ENCODE measurements at places on chromosomes 4 and X. TPM values are rescaled to one million over a fixed set of nuclear protein-coding genes. Genes with fewer than 3 reads are reported as not detected.

DNA sequence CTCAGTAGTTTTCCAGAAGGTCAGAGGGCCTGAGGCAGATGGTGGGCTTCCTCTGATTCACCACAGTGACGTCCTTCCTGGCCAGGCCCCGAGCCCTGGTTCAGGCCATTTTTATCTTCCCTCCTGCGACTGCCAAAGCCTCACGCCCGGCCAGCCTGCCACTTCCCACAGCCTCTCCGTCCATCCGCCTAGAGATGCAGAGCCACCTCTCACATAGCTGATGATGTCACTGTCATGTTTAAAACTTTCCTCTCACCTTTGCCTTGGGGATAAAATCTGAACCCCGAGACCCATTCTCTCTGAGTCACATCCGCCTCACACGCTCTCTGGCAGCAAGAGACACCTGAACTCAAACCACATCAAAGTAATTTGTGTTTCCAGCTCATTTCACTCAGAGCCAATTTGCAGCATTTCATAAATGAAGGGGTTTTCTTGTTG, 175.3 kb downstream of the QDPR start:
- no peaks in the 10 kb centered on the region for H3K4me1 ChIP-seq
- H3K36me3 ChIP-seq: no peaks in the 10 kb centered on the region
- H3K27me3 ChIP-seq: no peaks in the 10 kb centered on the region
- H3K27ac ChIP-seq: no peak overlapping the region
- DNase-seq: no peak

DNA sequence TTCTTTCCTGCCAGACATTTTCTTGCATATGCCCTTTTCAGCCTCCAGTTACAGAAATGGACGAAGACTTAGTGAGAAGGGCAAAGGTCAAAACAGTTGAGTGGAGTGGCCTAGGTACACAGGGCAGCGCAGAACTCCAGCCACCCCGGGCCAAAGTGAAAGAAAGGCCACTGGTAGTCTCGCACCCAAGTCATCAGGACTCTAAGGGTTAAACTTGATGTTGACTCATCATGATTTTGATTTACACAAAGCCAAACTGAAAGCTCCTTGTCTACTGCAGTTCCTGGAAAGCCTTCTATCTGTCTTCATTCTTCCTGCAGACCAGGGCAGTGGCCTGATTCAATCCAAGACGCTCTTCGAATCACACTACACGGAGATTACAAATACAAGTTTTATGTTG, 2.6 kb upstream of the IL13RA1 start:
- H3K27me3 ChIP-seq: no peaks in the 10 kb centered on the region
- no peak overlapping the region for H3K4me3 ChIP-seq
- peaks cover 46% of the 10 kb centered on the region for H3K4me1 ChIP-seq
- DNase-seq: no peak
- H3K36me3 ChIP-seq: no peaks in the 10 kb centered on the region

Gene CLNK
- total RNA-seq: 0.13 TPM

Gene CORIN
- 1.4 TPM for total RNA-seq

Gene AREG
- total RNA-seq: 16.8 TPM

Gene F8A2
- total RNA-seq: not detected

GRCh38 chr4:126603210-126603609, 1029.5 kb upstream of the INTU start:
- H3K36me3 ChIP-seq: no peaks in the 10 kb centered on the region
- H3K4me1 ChIP-seq: no peaks in the 10 kb centered on the region
- no peaks in the 10 kb centered on the region for H3K27me3 ChIP-seq
- H3K27ac ChIP-seq: no peak overlapping the region

DNA sequence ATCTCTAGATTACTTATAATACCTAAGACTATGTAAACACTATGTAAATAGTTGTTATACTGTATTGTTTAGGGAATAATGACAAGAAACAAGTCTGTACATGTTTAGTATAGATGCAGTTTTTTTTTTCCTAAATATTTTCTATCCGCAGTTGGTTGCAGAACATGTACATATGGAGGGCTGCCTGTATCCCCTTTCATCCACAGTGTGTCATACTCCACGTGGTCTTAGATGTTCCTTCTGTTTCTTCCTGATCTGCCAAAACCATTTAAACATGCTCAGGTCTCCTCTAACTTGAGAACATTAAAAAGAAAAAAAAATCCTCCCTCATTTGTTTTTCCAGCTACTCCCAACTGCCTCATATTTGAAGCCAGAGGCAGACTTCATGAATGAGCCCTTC, 14.0 kb downstream of the OCIAD1 start:
- H3K27ac ChIP-seq: no peak overlapping the region
- no peak overlapping the region for H3K4me3 ChIP-seq
- H3K4me1 ChIP-seq: no peaks in the 10 kb centered on the region
- DNase-seq: no peak
- no peaks in the 10 kb centered on the region for H3K27me3 ChIP-seq
- peaks cover 78% of the 10 kb centered on the region for H3K36me3 ChIP-seq

DNA sequence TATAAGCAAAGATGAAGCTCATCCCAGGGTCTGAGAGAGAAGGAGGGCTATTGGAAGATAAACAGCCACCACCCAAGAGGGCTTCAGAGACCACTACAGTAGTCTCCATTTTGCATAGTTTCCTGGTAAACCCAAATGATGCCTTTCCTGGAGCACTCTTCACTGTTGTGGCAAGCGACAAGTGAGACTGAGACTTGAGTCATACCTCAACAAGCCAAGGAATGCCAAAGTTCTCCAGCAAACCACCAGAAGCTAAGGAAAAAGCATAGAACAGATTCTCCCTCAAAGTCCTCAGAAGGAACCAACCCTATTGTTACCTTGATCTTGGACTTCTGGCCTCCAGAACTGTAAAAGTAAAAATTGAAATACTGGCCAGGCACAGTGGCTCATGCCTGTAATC, 65.9 kb downstream of the LARP7 start:
- no peak overlapping the region for H3K4me3 ChIP-seq
- no peak overlapping the region for H3K27ac ChIP-seq
- DNase-seq: no peak
- H3K36me3 ChIP-seq: no peaks in the 10 kb centered on the region
- peaks cover 13% of the 10 kb centered on the region for H3K4me1 ChIP-seq

Gene G6PD
- 66.8 TPM for total RNA-seq

GRCh38 chr4:156378033-156378665, 424.5 kb upstream of the CTSO start:
- H3K4me3 ChIP-seq: no peak overlapping the region
- H3K36me3 ChIP-seq: no peaks in the 10 kb centered on the region
- no peak for DNase-seq
- no peaks in the 10 kb centered on the region for H3K27me3 ChIP-seq
- H3K4me1 ChIP-seq: no peaks in the 10 kb centered on the region

Gene F11
- total RNA-seq: 4.6 TPM

Data from left lung (tissue), 14 donors.